ENCODE measurements at places on chromosomes 4 and X.

DNA sequence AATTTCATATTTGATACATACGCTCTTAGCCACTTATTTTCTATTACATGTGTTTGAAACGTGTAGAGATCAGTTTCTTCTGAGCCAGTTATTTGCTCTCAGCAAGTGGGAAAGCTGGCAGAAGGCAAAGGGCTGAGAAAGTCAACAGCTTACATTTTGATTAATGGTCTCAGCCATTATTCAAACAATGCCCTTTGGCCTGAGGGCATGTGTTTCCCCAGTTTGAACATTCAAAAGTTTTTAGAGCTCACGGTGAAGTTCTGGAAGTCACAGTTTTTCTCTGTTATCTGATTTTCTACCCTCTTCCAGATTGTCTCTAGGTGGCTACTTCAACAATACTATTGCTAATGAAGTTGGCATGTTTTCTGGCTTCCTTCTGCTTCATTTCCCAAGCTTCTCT is 591.8 kb upstream of the CPEB2 start:
- DNase-seq, result no peak

DNA sequence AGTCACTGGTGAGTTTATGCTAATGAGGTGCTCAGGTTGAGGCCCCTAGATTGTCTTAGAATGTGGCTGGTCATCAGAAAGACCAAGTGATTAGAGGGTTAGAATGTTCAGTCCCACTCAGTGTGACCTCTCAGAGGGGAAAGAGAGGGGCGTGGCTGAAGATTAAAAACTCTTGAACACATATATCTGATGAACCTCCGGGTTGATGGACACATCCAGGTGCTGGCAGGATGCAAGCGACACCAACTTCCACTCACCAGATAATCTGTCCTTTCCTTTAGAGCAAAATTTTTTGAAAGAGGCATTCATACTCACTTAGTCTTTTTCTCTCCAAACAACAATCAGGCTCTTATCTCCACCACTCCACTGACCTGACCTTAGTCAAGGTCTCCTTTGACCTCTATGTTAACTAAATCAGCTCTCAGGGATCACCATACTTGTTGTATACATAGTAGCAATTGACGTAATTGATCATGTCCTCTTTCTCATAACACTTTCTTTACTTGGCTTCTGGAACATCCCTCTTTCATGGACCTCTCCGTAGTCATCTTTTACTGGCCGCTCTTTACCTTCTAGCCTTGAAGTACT is 14.2 kb downstream of the FAM47E start:
- DNase-seq, result no peak

DNA sequence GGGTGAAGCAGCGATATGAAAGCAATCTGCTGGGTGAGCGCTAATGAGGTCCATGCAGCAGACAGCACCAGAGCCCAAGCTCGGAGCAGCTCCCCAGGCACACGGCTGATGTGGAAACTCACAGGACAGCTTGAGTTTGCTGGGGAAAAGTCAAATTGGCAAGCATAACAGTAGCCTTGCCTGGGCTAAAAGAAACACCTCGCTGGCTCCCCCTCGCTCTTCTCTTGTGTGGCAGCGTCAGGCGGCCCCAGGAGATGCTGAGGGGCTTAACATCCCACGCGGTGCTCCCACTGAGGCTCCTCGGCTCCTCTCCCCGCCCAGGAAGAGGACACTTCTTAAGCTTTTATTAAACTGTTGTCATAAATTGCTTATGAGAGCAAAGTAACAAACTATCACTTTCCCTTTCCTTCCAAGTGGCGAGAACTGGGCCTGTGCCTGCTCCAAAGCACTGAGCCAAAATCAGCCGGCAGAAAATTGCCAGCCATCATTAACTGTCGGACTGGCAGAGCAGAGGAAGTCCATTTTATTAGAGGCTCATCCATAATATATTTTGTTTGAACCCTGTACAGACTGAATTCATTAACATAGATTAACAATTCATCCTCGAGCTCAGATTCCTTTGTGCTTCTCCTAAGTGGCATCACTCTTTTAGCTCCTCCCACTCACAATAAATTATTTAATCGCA is 111.4 kb downstream of the TSPAN5 start:
- no peak for DNase-seq

DNA sequence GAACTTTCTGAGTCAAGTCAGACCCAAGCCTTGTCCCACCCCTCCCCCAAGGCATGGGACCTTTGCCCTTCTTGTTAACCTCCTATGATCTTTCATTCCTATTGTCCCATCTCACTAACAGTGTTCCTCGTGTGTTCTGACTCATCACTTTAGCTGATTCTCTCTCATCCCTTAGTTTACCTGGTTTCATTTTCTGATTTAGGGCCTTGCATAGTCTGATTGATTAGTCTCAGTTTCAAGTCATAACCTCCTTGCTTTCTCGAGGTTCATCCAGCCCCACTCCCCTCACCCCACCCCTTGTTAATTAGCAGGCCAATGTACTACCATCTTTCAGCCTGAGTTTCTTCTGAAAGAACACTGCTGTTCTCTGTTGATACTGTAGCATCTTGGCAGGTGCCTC is 517.4 kb downstream of the RPA4 start:
- no peak for DNase-seq

DNA sequence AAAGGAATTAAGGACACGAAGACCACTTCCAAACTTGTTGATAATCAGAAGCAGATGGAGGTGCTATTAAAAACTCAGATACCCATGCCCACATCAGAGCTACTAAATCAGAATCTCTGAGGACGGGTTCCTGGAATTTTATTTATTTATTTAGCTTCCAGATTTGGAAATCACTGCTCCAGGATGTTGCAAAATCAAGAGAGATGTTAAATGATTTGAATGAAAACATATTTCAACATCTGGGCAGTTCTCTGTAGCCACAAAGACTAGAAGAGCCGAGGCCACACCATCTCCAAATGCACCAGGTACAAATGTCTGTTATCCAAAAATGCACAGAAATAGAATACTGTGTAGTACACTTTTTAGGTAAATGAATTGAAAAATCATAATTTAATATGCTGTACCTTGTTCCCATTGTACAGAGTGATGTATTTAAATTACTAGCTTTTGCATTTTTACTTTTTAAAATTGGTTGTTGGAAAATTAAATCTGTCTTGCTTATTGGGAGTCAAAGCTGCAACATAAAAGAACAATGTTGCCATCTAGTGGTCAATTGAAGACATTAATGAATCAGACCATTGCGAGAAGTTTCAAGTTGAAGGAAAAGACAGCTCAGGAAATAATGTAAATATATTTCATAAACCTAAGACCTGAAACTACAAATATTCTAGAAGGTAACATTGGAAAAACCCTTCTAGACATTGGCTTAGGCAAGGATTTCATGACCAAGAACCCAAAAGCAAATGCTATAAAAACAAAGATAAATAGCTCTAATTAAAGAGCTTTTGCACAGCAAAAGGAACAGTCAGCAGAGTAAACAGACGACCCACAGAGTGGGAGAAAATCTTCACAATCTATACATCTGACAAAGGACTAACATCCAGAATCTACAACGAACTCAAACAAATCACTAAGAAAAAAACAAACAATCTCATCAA is 151.3 kb upstream of the TTC29 start:
- no peak for DNase-seq

DNA sequence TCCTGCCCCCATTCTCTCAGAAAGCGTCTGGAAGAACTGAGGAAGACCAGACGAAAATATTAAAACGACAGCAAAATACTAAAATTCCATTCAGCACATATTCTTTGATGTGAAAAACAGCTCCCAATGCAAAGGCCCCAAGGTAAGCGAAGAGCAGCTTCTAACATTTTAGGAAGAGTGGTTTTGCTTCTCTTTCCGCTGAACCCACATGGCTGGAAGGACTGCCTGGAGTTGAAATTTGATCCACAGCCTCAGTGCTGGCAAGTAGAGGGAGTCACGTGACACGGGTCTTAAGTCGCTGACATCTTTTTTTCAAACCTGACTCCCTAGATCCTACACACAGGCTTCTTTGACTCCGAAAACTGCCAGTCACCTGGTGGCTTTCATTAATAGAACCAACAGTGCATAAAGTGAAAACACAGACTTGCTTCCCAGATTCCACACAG is at the start of gene FAM13A:
Gene FAM13A, minus strand, starts transcription at position 233 of the 446 bp plus-strand sequence. Its CDS starts 221 bp downstream, at position 12.
- DNase-seq, result no peak
